ENCODE measurements at places on chromosomes 1 and 21.

- DNase-seq = no peak
Observed at GRCh38 chr1:199778324-199778955, 249.1 kb upstream of the NR5A2 start.

- no peak for DNase-seq
Observed at GRCh38 chr1:17671741-17672140, 83.4 kb upstream of the ACTL8 start.

- DNase-seq = no peak
Observed at GRCh38 chr1:11412141-11412540, 66.8 kb upstream of the DISP3 start.

GRCh38 chr1:53279296-53280200 lies 41.2 kb upstream of the MAGOH start:
- DNase-seq = no peak

DNA sequence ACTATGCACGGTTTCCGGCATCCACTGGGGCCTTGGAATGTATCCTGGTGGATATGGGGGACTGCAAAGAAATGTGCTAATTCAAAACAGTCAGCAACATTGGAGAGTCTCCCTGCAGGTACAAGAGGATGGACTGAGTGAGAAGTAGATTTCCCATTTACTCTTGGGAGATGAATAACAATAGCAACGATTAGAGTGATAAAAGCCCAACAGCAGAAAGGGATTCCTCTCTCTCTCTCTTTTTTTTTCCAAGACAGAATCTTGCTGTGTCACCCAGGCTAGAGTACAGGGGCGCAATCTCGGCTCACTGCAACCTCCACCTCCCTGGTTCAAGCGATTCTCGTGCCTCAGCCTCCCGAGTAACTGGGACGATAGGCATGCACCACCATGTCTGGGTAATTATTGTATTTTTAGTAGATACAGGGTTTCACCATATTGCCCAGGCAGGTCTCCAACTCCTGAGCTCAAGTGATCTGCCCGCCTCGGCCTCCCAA lies 5.0 kb upstream of the SHCBP1L start:
- DNase-seq = no peak

- DNase-seq = no peak
Observed at GRCh38 chr1:202684716-202685115, 25.5 kb downstream of the SYT2 start.

- no peak for DNase-seq
Observed at GRCh38 chr1:29145739-29146437, 22.2 kb upstream of the TMEM200B start.

- no peak for DNase-seq
Observed at GRCh38 chr1:173195596-173196088, 11.5 kb downstream of the TNFSF4 start.

DNA sequence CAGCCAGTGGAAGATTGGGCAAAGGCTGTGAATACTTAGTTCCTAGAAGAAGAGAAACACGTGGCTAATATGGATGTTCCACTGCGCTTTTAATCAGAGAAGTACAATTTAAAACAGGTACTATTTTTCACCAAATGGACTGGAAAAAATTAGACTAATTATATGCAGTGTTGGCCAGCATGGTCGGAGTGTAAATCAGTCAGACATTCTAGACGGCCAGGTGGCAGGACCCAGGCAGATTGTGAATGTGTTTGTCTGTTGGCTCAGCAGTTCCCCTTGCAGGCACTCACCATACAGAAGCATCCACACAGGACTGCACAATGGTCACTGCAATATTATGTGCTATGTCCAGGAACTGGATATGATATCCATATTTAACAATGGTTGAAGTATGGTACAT lies 23.9 kb upstream of the SLC25A34 start:
- no peak for DNase-seq

- no peak for DNase-seq
Observed at GRCh38 chr1:8113262-8114220, 87.4 kb upstream of the ERRFI1 start.

DNA sequence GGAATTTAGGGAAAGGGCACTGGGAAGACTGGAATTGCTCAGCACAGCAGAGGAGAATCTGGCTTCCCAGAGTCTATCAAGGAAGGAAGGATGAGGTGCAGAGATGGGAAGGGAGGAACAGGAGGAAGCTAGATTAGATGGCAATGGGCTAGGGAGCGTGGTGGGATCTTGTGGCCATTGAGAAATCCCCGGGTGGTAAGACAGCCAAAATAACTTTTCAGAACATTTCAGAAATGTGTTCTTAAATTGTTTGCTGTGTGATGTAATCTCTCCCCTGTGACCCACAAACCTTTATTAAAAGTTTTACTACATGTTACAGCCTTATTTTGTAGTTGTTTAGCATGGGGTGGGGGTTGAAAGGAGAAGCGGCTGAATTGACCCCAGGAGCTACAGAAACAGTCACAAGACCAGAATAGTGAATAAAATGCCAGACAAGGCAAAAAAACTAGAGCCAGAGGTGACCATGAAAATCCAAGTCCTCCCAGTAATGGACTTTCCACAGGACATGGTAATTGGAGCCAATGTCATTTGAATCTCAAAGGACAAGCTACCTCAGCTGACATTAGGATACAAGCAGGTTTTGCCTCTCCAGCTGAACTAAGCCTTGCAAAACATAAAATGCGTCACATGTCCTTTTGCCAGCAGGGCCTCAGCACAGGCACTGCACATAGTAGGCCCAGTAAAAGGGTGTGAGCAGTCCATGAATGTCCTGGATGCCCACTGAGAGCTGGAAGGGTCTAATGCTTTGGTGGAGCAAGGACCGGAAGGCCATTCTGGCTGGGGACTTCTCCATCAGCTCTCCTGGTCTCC lies 980 bp upstream of the AHCYL1 start:
- no peak for DNase-seq

DNA sequence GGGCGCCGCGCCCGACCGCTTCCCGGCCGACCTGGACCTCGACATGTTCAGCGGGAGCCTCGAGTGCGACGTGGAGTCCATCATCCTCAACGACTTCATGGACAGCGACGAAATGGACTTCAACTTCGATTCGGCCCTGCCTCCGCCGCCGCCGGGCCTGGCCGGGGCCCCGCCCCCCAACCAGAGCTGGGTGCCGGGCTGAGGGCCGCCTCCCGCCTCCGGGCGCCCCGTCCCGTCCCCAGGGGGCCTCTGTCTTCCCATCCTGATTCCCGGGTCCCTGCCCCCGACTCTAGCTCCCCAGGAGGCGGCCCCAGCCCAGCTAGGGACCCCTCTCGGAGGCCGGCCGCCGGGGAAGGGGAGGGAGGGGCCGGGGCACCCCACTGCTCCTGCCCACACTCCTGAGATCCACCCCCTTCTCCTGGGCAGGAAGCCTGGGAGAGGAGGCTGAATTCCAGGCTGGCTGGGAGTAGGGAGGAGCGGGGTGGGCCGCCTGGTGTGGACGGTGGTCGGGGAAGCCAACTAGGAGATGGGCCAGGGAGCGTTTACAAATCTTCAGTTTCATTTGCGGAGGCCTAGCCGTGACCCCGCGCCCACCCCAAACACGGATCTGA lies 21.4 kb downstream of the FOXO6 start:
- peak; percentile 86 for DNase-seq

DNA sequence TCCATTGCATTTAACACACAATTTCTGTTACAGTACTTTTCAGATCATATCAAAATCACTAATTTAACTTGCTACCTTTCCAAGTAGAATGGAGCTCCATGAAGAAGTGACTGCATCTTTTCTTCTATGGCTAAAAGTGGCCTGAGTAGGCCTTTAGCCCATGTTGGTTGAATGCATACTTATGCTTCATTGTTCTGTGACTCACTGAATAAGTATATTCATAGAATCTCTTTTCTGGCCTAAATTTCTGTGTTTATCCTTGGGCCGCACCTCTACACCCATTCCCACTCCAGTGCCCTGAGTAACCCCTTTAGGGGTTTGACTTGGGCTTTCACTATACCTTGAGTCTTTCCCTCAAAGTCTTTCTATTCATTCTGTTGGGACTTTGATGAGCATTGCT lies 42.1 kb upstream of the ARHGAP29 start:
- DNase-seq = no peak

DNA sequence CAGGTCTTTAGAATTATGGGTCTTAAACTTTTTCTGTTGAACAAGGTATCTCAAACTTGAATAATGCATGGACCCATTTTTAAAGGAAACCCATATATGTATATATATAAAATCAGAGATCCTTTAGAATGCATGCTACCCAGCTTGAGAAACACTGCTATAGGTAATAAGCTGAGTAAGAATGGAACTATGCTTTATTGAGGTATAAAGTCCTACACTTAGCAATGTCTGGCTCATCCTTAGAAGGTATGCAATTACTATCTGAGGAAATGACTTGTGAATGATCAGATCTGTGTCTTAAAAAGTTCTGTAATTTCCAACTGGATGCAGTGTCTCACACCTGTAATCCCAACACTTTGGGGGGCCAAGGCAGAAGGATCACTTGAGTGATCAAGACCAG lies 11.2 kb downstream of the TRAF3IP3 start:
- DNase-seq = no peak

DNA sequence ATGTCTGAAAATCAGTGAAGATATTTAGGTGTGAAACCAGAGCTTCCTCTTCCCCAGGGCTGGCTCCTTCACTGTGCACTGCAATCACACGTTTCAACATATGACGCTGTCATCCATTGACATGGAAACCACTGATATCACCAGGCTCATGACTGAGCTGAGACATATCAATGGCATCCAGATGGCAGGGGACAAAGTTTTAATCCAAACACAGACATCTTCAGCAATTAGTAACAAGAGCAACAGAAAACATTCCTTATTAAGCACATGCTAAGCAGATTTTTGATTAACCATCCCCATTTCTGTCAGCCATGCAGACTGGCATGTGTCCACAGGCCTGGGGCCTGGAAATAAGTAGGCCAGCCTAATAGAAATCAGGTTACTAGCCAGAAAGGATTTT lies 108.0 kb upstream of the ADAR start:
- DNase-seq = no peak

DNA sequence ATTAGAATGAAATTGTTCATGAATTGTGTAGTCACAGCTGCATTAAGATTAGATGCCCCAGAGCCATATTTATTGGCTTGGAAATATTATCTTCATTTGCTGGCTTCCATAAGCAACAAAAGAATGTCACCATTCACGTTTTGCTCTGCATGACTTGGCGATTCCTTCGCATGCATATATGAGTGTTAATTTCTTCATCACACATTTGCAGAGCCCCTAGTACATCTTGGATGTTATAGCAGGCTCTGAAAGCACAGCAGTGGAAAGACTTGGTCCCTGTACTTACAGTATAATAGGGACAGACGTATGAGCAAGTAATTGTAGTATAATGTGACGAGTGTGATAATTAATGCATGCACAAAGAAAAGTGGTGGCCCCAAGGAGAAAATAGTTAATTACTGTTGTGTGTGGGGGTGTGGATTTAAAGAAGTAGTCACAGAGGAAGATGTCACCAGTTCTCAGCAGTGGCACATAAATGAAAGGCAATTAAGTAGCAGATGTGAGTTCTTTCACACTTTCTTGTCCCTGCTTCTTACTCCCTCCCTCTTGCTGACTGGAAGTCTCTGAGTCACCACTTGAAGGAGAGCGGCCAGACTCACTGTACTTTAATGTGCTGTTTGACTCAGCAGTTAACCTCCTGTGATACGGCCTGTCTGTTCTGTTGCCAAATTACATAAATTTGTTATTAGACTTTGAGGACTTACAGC lies 21.0 kb downstream of the S100A10 start:
- no peak for DNase-seq

GRCh38 chr1:168190403-168190802 lies 11.6 kb downstream of the TIPRL start:
- no peak for DNase-seq

DNA sequence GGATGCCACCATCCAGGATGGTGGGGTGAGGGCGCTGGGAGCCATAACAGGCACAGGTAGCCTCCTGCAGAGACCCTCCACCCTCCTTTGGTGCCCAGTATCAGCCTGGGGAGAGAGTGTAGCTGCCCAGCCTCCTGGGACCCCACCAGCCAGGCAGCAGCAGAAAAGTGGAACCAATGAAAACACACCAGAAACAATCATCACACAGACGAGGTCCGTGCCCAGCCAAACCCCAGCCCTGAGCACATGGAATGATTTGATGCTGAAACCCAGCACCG lies 285.1 kb downstream of the PTPRU start:
- no peak for DNase-seq

- no peak for DNase-seq
Observed at GRCh38 chr1:21005466-21006239, 171.0 kb downstream of the EIF4G3 start.

- DNase-seq = no peak
Observed at GRCh38 chr1:41833519-41834000, 85.2 kb downstream of the HIVEP3 start.

DNA sequence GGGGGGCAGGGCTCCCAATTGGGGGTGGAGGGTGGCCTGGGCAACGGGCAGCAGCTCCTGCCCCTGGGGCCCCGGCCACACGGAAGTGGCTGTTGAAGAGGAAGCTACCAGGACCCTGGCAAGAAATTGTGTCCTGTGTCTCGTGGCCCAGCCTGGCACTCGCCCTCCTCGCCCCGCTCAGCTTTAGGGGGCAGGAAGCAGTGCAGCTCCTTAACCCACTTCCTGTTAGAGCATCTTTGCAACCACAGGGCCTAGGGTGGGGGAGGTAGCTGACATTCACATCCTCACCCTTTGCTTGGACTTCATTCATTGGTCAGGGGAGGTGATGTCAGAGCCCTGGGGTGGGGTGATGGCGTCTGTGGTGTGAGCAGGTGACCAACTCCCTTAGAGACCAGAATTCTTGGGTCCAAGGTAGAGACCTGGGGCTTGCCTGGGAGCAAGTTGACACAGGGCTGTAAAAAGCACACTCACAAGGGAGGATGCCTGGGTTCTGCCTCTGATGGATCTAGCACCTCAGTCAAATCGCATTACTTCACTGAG lies at the start of gene ARHGAP30:
Gene ARHGAP30, minus strand, starts transcription at position 161 of the 540 bp plus-strand sequence. CDS start 267 bp downstream, outside the sequence.
- DNase-seq = no peak

GRCh38 chr1:106613861-106614260 lies 442.6 kb upstream of the PRMT6 start:
- DNase-seq = no peak

DNA sequence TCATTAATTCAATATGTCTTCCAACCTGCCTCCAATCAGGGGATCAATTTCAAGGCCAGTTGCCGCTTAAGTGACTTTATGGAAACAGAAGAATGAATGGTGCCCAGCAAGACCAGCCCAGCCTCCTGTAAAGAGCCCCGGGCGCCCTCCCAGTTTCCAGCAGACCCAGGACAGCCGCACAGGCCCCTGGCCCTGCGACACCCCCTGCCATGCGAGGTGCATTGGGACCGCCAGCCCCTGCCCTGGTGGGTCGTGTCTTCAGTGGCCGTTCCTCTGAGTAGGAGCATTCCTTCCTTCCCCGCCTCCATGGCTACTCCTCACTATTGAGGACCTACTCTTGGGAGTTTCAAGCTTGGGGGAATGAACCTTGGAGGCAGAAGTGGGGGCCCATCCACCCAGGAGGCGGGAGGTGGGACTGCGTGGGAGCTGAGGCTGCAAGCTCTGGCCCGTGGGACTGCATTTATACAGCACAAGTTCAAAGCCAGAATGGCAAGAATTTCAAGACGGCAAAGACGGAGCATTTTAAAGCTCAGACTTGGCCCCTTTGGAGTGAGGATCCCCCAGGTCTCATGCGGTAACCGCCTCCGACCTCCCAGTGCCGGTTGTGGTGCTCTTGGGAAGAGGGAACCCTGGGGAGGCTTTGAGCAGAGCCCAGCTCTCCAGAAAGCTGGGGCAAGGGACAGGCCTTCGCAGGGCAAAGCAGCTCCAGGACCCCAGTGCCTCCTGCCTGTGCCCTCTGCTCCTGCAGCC lies 73.1 kb upstream of the ACTRT2 start:
- DNase-seq = peak; percentile 4
